ENCODE measurements at places on chromosomes 16 and 17.
A peak's percentile ranks its signal among the peaks of the same experiment; 100 is the strongest.

DNA sequence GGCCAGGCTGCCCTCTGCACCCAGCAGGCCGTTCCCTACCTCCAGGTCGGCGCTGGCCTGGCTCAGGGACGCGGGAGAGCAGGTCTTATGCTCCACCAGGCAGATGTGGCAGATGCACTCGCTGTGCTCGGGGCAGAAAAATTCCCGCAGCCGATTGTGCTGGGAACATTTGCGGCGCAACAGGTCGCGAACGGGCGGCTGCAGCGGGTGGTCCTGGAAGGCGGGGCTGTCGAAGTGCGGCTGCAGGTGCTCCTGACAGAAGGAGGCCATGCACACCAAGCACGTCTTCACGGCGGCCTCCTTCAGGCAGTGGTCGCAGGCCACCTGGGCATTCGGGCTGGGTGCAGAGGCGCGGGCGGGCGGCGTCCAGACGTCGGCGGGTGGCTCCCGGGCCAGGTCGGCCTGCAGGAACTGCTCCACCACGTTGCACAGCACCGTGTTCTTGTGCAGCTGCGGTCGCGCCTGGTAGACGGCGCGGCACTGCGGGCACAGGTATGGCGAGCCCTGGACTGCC, 439 bp downstream of the TRIM25 start:
- no peak for DNase-seq

- no peak for DNase-seq
Observed at GRCh38 chr16:54462771-54463170, 176.2 kb upstream of the IRX3 start.

GRCh38 chr16:71933913-71934695, 38.8 kb downstream of the IST1 start:
- no peak for DNase-seq

GRCh38 chr17:78573955-78574354, 3.2 kb downstream of the DNAH17 start:
- no peak for DNase-seq

- DNase-seq, result peak; percentile 57
Observed at GRCh38 chr17:49851387-49852291, 3.8 kb upstream of the TAC4 start.

GRCh38 chr16:60206516-60206915, 1472.4 kb upstream of the GOT2 start:
- DNase-seq, result no peak

- DNase-seq, result peak; percentile 75
Observed at GRCh38 chr17:40026816-40027613, 11.8 kb downstream of the CSF3 start.

GRCh38 chr16:85395207-85395912, 217.8 kb upstream of the GSE1 start:
- DNase-seq, result no peak

DNA sequence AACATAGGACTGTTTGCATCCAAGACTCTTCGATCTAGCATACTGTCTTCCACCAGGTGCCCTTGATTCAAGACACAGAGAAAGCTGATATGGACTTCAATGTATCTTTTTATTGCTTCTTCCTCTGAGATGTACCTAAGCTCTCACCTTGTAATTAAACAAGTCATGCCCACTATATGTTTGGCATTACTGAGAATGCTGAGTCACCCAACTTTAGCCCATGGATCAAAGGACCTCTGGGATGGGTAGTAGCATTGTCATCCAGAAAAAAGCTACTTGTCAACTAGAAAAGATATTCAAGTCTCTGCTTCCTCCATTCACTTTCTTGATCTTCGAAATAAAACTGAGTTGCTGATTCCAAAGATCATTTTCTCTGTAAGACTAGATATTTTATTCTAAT, 37.8 kb downstream of the CDH8 start:
- DNase-seq, result no peak

DNA sequence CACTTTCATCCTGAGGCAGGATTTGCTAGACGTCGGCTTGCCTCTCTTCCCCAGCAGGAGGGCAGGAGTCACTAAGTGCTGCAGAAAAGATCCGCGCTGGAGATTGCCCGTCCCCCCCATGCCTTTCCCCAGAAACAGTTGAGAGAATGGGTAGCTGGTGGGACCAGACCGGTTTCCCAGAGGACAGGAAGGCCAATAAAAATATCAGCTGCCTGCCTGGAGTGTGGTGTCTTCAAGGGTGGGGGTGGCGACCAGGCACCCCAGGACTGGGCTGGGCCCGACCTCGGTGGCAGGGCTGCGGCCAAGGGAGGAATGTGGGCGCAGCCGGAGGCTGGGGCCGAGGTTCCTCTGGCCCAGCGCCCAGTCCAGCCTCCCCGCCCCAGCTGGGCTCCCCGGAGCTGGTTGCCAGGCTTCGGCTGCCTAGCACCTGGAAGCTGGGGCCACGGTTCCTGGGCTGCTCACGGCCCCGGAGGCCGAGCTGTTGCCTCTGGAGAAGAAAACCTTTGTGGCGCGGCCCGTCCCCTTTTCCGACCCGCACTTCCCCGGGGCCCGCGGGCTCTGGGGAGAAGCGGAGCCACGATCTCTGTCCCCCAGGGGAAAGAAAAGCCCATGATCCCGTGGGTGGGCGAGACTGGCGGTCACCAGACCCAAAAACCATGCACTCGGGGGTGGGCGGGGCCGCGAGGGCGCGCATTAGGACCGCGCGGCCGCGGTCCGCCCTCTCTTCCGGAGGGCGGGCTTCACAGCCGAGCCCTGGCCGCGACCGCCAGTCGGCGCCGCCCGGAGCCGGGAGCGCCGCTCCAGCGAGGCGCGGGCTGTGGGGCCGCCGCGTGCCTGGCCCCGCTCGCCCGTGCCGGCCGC, at the start of gene TRAF4:
Gene TRAF4 (plus strand): TSS at position 769 of the 861 bp plus-strand sequence. CDS start 102 bp downstream, outside the sequence.
- peak; percentile 62 for DNase-seq

DNA sequence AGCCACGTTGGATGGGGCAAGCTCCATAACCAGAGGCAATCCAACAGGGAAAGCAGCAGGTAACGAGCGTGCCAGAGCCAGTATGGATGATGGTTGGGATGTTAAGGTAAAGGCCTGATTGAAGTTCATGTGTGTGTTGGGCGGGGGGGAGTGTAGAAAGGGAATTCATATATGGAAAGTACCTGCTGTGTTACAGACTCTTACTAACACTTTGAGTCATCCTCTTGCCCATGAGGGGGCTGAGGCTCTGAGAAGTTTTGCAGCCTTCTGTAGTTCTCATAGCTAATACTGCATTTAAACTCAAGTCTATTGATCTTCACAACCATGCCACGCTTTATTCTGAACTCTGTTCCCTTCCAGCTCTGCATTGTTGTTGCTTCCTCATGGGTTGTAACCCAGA, 28.5 kb downstream of the SYCE1L start:
- DNase-seq, result no peak

GRCh38 chr16:66229651-66230050, 136.8 kb upstream of the CDH5 start:
- no peak for DNase-seq

- no peak for DNase-seq
Observed at GRCh38 chr17:72158895-72159885, 38.4 kb downstream of the SOX9 start.

GRCh38 chr17:81682565-81683207, 911 bp downstream of the ARL16 start:
- DNase-seq, result no peak

GRCh38 chr17:40460604-40460967, 17.3 kb downstream of the IGFBP4 start:
- no peak for DNase-seq

DNA sequence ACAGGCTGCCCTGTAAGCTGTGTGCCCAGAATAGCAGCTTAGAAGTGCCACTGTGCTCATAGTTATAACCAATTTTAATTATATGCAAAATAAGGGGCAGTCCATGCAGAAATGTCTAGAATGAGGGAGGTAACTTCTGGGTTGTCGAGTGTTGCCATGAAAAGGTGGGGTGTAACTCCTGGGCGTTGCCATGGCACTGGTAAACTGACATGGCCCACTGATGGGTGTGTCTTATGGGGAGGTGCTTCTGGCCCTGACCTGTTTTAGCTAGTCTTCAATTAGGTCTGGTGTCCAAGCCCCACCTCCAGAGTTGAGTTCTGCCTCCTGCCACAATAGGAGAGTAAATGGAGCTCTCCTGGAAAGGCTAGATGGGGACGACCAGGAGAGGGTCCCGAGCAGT, 120.6 kb downstream of the SALL1 start:
- no peak for DNase-seq

DNA sequence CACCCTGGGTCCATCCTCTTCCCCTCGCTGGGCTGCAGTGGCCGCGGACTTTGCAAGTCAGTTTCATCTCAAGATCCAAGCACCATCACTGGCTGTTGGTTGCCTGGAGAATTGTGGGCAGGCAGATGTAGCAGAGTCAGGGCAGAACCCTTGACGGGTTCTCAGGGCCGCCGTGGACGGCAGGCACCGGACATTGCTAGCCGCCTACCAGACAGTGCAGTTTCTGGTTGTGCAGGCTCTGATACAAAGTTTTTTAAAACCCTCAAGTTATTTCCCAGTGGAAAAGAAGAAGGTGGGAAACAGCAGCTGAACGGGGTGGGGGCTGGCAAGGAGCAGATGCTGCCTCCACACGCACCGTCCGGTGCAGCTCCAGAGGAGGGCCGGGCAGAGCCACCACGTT, 3.4 kb downstream of the MAPK8IP3 start:
- no peak for DNase-seq

DNA sequence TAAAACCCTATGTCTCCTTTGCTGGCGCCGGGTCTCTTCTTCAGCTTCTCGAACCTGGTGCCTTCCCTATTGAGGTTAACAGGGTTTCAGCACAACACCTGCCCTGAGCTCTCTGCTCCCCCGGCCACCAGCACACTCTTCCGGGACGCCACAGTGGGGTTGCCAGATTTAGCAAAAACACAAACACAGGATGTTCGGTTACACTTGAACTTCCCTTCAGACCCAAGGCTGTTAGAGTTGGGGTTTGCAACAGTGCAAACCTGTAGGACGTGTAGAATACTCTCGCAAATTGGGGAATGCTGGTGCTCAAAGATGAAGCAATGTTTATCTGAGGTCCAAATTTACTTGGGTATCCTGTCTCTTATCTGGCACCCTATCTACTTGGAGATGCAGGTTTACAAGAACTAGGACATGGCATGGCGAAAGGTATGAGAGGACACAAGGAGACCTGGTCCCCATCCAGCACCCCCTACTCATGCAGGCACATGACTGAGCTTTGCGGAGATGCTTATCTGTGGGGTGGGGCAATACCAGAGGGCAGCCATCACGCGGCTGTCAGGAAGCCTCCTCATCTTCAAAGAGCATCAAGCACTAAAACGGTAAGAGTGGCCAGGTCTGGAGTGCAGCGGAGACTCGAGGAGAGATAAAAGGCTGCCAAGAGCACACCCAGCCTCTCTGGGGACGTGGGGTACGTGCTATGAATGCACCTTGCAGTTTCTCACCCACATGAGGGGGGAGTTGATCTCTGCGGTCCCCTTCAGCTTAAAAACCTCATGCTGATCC, 52.8 kb downstream of the SDK2 start:
- peak; percentile 15 for DNase-seq

DNA sequence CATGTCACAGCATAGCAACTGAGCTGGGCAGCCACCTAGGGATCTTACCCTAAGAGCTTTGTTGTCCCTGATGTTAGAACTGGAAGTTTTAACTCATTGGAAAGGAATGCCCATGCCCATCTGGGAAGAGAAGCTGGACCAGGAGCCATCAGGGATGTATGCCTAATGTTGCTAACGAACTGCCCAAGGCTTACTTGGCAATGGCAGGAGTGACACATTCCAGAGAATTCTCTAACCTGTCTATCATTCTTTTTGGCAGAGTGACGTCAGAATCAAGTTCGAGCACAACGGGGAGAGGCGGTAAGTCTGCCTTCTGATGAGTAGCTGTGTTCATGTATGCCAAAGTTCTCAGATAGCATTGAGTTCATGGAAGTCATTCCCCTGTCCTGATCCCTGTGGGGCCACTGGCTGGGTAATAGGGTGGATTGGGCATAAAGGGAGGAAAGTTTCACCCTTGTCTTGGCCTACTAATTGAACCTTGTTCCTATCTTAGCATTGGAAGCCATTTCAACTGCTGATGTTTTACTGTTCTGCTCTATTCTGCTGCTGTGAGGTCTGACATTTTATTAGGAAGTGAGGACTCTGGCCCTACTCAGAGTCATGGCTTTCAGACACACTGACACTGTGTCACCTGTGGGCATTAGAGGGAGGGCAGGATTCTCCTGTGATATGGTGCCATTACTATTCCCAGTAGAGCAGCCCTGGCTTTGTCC, 23.7 kb downstream of the MAP3K3 start:
- no peak for DNase-seq

DNA sequence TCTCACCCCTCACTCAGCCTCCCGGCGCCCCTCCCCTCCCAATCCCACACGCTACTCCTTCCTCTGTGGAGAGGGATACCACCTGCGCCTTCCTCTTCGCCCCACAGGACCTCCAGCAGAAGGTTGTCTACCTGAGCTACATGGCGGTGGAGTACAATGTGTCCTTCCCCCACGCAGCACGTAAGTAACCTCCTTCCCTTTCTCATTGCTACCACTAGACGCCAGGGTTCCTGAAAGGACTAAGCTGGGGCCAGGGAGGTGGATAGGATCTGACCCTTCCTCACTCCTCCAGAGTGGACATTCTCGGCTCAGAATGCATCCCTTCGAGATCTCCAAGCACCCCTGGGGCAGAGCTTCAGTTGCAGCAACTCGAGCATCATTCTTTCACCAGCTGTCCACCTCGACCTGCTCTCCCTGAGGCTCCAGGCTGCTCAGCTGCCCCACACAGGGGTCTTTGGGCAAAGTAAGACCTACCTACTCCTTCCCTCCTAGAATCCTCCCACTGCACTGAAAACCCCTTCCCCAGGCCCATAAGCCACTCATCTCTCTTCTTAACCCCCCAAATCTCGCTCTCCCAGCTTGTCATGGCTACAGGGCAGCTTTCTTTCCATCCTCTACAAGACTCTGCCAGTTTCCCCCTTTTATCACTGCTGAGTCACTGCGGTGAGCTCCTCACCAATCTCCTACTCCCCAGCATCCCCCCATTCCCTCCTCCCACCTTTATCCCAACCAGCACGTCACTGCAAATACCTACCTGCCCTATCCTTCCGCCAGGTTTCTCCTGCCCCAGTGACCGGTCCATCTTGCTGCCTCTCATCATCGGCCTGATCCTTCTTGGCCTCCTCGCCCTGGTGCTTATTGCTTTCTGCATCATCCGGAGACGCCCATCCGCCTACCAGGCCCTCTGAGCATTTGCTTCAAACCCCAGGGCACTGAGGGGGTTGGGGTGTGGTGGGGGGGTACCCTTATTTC, 1.5 kb downstream of the CD68 start:
- no peak for DNase-seq

GRCh38 chr16:14454391-14454790, 175.7 kb downstream of the PARN start:
- no peak for DNase-seq

DNA sequence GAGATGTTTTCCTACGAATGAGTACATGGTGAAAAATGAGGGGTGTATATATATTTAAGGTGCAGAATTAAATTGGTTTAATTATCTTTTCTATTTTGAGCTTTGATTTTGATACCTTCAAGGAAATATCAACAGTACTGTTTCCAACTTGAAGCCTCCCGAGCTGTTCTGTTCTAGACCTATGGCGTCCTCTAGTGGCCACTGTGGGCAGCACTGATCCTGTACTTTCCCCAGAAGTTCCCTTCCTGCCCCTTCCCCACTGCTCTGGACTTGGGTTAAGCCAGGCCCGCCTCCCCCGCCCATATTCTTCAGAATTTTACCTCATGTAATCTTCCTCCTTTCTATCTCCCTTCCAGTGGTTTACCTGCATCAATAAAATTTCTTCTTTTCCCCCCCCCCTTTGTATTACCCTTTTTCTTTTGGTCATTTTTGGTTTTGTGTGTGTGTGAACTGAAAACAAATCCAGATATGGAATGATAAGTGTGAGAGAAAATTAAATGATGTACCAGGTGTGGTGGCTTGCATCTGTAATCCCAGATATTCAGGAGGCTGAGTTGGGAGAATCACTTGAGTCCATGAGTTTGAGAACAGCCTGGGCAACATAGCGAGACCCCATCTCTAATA, 1643.5 kb downstream of the TP53TG3F start:
- no peak for DNase-seq

GRCh38 chr16:89586853-89587252, 11.3 kb downstream of the CPNE7 start:
- no peak for DNase-seq

Data from CD4-positive, alpha-beta T cell treated with Interleukin-15 for 4 hours (primary cell).